ENCODE measurements at places on chromosomes 7 and 10.

DNA sequence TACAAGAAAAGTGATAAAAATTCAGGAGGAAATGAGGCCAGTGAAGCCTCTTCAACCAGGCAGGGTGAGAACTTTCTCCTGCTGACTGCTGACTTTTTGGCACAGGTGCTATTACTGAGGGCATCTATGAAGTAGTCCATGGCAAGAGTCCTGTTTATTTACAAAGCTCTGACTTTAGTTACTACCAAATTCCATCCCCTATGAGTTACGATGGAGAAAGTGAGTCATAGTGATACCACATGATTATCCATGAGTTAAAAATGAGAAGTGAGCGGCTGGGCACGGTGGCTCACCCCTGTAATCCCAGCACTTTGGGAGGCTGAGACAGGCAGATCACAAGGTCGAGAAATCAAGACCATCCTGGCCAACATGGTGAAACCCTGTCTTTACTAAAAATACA lies 19.9 kb downstream of the CCDC3 start:
- DNase-seq = no peak

GRCh38 chr10:14598809-14599764 lies 175.6 kb downstream of the FAM107B start:
- no peak for DNase-seq

GRCh38 chr10:74451127-74451829 lies 300.3 kb downstream of the ADK start:
- DNase-seq = no peak

- DNase-seq = no peak
Measured at GRCh38 chr10:129961157-129961701, 2.8 kb downstream of the EBF3 start.

- DNase-seq = no peak
Measured at GRCh38 chr7:119033641-119034040, 809.1 kb downstream of the ANKRD7 start.

GRCh38 chr7:45082031-45082830 lies 6.5 kb downstream of the NACAD start:
- no peak for DNase-seq

- no peak for DNase-seq
Measured at GRCh38 chr10:116477986-116478664, 50.5 kb downstream of the PNLIPRP3 start.

DNA sequence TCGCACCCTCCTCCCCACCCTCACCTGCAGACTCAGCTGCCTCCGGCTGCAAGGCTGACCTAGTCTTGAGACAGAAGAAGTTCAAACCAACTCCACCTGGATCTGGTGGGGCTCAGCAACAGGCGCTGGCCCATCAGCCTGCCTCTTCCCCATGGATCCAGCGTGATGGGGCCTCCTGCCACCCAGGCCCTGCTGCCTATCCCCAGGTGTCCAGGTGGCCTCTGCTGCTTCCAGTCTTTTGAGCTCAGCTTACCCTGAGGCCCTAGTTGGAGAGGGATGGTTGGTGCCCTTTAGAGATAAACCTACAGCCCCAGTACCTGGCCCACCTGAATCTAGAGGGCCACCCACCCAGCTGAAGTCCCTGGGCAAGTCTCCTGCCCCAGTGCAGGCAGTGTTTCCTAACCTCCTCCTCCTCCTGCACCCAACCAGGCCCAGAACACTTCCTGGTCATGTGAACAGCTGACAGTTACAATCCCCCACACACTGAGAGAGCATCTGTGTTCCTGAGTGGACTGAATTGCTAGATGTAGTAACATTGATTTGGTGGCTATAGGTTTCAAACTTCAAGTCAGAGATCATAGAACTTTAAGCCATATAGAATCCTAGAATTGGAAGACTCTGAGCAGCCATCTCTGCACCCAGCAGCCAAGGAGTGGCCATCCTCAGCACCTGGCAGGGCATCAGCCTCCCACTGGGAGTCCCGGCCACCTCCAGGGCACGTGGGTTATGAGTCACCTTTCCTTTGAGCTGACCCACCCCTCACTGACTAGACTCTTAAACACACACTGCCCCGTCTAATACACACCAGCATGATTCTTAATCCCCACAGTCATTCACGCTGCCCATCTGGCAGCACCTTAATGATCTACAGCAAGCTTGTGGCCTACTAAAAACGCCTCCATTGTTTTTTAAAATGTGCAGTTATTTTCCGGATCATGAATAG lies 51.9 kb downstream of the ALOX5 start:
- no peak for DNase-seq

GRCh38 chr10:90418869-90419652 lies 438.8 kb downstream of the HTR7 start:
- DNase-seq = no peak

DNA sequence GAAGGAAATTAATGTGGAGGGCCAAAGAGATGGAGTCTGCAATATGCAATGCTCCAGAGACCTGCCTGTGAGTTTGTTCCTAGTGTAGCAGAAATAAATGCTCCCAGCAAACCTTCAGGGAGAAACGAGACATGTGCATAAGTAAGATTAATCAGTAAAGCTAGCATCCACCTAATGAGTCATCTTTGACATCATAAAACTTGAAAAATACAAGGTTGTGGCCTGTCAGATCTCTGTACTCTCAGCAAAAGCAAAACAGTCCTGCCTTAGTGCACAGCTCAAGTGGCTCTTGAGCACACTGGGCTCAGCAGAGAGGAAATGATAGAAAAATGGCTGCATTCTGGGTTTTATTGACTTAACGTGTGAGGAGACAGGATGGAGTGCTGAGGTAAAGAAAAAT lies 32.5 kb upstream of the ERCC6 start:
- no peak for DNase-seq

GRCh38 chr10:6269953-6270867 lies 67.5 kb downstream of the PFKFB3 start:
- peak; percentile 69 for DNase-seq

DNA sequence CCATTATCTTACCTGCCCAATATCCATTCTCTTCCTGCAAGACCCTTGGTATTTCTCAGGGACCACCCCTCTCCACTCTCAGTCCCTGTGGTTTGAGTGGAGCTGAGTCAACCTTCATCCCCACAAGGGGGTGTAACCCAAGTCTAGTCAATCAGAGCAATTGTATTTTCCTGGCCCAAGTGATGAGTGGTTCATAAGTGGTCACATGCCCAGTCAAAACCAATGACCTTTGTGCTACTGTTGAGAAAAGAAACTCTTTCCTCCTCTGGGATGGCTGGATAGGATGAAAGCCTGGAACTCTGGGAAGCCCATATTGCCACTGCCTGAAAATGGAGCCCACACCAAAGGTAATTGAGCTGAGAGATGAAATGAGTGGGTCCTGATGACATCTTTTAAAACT lies 93.6 kb downstream of the SNX10 start:
- no peak for DNase-seq

DNA sequence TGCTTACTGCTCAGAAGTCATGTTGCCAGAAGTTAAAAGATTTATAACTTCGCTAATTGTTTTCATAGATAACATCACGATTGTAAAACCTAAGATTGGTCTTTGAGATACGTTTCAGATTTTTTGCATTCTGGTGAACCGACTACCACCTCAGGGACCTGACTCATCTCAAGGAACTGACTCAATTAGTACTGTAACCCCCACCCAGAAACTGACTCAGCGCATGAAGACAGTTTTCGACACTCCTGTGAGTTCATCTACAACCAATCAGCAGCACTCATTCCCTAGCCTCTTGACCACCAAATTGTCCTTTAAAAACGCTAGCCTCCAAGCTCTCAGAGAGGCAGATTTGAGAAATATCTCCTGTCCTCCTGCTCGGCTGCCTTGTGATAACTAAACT lies 72.3 kb downstream of the ELMO1 start:
- no peak for DNase-seq

GRCh38 chr10:5540080-5540479 lies 15.3 kb downstream of the CALML3 start:
- no peak for DNase-seq

DNA sequence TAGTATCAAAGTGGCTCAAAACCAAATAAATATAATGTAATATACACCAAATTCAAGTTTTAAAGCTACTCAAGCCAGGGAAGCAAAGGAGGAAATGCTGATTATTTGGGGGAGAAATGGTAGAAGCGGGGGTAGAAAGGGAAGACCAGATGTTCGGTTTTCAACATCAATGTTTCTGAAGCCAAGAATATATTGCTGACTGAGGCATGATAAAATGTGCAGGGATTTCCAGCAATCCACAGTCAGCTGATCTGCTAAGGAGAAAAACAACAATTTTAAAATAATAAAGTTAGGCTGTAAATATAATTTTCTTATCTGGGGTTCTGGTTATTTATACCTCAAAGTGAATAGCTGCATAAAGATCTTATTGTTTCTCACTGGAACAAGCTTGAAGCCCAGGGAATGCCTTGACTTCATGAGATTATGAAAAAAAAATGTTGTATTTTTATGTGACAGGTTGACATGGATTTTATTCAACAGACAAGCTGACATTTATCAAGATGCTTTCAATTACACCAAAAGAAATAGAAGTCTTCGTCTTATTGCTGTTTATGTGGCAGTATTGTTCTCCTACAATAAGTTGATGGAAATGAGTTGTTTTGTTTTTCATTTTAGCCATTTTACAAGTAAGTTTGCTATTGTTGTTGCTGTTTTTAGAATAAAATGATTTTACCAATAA lies 28.6 kb upstream of the BMPER start:
- DNase-seq = no peak

- DNase-seq = no peak
Measured at GRCh38 chr10:120905268-120905667, 54.1 kb downstream of the WDR11 start.

GRCh38 chr10:91220954-91221675 lies 652 bp downstream of the PCGF5 start:
- DNase-seq = no peak

- DNase-seq = peak; percentile 68
Measured at GRCh38 chr10:73096041-73096448, 621 bp downstream of the P4HA1 start.

GRCh38 chr10:33279276-33279675 lies 55.2 kb downstream of the NRP1 start:
- no peak for DNase-seq

DNA sequence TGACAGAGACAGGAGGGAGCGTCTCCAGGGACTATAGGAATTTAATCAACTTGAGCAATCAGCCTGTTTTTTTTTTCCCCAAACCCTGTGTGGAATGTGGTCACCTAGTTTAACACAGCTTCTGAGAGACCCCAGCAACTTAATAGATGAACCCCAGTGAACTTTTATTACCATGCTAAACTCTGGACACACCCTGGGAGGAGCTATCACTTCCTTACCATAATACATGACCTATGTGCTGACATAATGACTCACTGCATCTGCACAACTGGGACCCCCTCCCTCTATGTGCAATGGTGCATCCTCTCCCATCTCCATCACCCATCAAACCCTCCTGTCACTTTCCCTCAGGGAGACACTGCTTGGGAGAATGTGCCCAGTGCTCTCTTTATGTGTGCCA lies 83.7 kb downstream of the EPC1 start:
- no peak for DNase-seq

DNA sequence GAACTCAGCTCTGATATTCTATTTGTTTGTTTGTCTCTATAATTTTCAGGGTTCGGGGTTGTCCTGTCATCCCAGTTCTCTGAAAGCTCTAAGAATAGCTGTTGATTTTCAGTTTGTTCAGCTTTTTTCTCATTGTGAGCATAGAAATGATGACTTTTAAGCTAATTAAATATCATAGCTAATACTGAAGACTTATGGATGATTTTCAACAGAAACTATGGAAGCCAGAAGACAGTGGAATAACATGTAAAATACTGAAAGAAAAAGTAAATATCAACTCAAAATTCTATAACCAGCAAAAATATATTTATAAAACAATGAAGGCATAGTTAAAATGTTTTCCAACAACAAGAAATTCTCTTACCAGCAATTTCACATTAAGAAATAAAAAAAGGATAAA lies 96.4 kb upstream of the ETV1 start:
- DNase-seq = no peak

DNA sequence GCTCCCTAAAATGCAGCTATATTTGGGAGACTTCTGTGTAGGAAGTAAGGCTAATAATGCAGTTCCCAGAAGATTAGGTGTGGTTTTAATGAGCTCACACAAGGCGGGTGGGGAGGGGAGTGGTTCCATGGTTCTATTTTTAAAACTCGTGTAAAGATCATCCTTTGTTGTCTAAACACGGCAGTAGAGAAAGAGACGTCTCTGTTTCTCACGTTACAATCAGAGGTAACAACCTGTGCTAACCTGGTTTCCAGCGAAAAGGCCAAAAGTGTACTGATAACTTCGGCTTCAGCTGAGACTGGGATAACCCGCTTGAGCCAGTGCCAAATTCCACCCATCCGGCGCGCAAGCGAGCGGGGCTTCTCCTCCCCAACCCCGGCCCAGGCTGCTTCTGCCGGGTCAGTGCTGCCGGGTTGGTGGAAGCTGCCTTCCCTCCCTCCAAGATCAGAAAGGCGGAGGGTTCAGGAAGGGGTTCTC lies 2.5 kb upstream of the MAP3K8 start:
- no peak for DNase-seq

- no peak for DNase-seq
Measured at GRCh38 chr7:98204670-98205069, 6.6 kb upstream of the BHLHA15 start.

DNA sequence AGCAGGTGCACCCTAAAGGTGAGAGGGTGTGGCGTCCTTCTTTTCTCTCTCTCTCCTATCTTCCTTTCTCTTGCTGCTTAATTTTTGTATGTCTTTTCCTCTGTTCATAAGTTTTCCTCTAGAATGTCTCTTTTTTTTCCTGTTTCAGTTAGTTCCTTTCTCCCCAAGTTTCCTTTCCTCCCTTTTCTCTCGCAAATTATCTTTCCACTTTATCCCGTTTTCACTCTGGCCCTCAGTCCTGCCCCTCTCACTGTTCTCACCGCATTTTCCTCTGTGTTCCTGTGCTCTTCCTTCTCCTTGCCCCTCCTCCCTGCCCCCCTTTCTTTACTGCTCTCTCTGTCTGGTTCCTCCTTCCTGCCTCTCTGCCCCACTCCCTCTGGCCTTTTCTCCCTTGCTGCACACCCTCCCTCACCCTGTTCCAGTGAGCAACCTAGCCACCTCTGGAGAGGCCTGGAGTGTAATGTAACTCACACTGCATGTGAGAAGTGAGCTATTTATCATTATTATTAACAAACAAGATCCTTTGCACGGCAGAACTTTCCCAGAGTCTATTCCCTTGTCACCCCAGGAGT lies 158.5 kb downstream of the C10orf105 start:
- no peak for DNase-seq

GRCh38 chr7:107721286-107721685 lies 22.7 kb upstream of the CBLL1 start:
- no peak for DNase-seq

Data from CD4-positive, alpha-beta T cell treated with Interferon gamma for 1 hour (primary cell).